ENCODE measurements at places on chromosomes 3 and 15.

- DNase-seq = no peak
Measured at GRCh38 chr3:15042936-15043335, 22.2 kb downstream of the MRPS25 start.

DNA sequence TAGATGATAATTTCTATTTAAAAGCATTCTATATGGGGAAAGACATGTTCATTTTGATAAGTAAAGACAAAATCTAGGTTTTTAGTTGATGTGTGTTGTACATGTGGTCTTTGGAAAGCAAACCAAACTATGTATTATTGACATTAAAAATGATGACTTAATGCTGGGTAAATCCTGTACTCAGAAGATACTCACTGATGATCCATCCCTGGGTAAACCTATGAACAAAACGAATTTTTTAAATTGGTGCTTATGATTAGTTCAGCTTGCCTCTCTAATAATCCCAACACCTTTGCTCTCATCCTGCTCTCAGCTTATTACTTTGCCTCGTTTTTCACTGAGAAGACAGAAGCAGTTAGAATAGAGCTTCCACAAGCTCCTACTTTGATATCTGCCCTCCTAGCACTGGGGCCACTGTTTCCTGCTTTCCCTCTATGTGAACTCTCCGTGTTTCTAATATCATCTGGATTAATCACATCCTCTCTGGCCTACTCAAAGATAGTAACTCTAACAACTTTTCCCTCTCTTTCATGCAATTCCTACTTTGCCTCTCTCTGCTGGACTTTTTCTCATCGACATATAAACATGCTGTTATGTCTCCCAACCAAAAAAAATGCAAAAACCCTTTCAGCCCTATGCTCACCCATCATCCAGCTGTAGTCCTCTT is 29.3 kb downstream of the RARRES1 start:
- no peak for DNase-seq

DNA sequence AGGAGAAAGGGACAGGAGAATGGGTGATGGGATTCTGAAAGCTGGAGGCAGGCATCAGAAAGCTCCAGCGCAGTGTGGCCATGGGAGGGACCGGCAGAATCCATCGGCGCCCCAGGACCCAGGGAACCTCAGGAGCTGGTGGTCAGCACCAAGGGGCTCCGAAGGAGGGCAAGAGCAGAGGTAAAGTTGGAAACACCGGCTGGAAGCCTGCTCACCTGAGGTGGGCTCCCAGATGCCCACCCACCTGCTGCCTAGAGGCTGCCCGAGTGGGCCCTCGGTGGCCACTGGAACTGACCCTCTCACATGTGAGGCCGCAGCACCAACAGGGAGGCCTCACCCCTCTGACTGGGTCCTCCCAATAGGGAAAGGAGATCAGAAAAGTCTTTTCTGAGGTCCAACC is 10.3 kb upstream of the ZXDC start:
- DNase-seq = no peak

DNA sequence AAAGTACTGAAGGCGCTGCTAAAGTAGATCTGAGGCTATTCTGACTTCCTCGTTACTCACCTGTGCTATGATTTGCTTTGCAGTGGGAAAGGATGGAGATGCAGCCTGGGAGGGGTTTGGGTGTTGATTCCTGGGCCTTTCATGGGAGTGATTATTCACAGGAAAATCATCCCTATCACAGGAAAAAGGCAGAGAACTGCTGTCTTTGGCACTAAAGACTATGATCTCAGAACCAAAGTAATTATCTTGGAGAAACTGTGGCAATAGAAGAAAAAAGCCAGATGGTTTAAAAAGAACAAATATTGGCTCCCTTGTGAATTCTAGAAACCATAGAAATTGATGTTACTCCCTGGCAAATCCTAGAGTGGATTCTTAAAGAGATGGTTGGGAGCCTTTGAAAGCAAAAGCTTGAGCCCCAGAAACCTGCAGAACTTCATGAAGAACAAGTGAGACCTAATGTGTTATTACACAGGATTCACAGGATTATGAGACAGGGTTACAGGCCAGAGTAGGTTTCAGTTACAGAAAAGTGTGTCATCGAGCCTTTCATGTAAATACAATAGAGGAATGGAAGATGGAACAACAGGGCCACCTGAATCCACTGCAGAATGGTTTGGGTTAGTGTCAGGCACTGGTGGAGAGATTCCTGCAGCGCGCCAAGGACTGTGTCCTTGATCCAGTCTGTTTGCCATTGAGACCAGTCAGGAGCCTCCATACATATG is 85.7 kb downstream of the OXNAD1 start:
- DNase-seq = peak; percentile 24

DNA sequence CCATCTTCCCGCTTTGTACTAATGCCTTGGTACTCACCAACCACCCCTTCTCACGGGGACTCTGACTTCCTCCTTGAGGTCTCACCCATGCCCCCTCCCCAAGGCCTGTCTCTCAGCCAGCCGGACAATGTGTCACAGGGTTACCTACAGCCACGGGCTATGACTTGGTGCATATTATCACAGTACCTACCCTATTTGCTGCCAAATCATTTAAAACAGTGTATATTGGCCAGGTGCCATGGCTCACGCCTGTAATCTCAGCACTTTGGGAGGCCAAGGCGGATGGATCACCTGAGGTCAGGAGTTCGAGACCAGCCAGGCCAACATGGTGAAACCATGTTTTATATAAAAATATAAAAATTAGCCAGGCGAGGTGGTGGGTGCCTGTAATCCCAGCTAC is 93.4 kb upstream of the TBL1XR1 start:
- DNase-seq = no peak

- no peak for DNase-seq
Measured at GRCh38 chr3:168267179-168267578, 171.5 kb upstream of the GOLIM4 start.

DNA sequence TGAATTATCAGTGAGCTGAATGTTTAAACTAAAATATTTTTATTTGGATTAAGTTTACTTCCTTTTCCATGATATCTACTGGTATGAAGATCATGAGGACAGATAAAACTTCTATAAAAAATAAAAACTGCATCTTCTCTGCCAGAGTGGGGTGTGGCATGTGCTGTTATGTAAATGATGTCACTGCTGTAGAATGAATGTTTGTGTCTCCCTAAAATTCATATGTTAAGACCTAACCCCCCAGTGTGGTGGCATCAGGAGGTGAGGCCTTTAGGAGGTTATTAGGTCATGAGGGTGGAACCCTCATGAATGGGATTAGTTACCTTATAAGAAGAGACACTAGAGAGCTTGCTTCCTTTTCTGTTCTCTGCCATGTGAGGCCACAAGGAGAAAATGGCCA is 178.7 kb upstream of the DPH6 start:
- no peak for DNase-seq

- DNase-seq = peak; percentile 8
Measured at GRCh38 chr15:44427756-44428724, 611 bp downstream of the CTDSPL2 start.

DNA sequence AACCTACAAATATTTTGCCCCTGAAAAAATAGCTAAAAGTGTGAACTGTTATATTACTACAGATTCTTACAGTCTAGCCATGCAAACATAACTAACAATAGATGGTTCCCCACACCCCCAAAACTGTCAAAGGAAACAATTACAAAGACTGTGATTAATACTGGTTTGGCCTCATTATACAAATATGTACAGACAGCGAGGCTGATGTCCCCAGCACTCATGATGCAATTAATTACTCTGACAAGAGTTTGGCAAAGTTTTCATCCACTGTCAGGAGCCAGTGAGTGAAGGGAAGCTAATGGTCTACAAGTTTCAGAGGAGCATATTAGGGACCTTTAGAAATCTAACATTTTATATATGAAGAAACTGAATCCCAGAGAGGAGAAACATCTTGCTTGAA is 61.0 kb downstream of the HMG20A start:
- DNase-seq = no peak
